Stimulated activated CD8-positive, alpha-beta memory T cell treated with anti-CD3 and anti-CD28 coated beads, Interleukin-12 subunit alpha, Interleukin-12 subunit beta, amount 100 ng/mL, for 4 hours (primary cell): ENCODE measurements at places on chromosomes 16 and 17.

DNA sequence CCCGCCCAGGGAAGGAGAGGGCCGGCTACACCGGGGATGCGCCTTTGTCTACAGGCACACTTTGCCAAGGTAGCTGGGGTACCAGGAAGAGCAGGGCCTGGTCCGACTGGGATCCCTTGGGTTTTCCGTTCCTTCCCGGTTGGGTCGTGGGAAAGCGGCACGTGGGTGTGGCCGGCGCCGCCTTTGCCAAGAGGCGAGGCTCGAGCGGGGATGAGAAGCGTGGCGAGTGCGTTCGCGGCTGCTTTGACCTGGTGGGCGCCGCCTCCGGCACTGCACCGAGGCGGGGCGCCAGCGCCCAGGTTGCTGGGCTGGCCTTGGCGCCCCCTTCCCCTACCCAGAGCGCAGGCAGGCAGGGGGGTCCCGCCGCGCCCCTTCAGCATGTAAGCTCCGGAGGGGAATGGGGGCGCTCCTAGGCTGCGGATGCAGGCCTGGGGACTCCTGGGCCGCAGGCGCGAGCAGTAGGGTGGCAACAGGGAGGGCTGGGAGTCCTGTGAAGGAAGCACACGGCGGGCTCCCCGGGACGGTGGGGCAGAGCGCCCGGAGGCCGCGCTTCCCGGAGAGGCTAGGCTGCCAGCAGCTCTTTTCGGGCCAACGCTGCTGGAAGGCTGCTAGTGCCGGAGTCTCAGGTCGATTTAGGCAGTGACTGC, 2.0 kb downstream of the HAS3 start:
- DNase-seq: no peak

- DNase-seq: no peak
These were observed 7.6 kb downstream of the SGSH start for GRCh38 chr17:80212511-80212910.

GRCh38 chr17:38558728-38559050, 47.1 kb downstream of the SRCIN1 start:
- DNase-seq: peak; percentile 28

DNA sequence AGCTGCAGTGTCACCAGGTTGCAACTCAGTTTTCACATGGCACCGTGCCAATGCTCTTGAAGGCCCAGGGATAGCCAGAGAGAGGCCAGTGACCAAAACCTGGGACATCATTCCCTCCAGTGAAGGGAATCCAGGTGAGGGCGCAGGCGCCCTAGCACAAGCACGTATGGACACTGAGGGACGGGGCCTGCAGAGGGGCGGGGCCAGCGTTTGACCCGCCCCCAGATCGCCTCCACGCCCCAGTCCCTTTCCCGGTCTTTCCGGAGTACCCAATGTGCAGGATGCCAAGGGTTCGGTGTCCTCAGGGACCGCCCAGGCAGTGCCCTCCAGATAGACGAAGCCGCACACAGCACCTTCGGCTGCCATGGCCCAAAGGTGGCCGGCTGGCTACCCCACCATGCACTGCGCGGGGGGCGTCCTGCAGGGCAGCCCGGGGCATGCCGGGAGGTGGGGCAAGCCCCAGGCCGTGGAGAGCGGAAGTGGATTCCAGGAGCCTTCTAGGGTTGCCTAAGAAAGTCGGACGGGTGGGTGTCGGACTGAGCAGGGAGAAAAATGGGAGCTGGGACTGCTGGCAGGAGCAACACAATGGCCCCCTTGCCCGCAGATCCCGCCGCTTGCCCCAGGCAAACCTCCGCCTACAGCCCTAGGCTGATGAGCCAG, 4.6 kb downstream of the SLC12A4 start:
- no peak for DNase-seq

GRCh38 chr16:85659805-85660511, 28.8 kb downstream of the GINS2 start:
- peak; percentile 31 for DNase-seq

GRCh38 chr16:56936950-56937349, 5.0 kb downstream of the HERPUD1 start:
- DNase-seq: no peak
